ENCODE measurements at places on chromosomes 2 and 18.

DNA sequence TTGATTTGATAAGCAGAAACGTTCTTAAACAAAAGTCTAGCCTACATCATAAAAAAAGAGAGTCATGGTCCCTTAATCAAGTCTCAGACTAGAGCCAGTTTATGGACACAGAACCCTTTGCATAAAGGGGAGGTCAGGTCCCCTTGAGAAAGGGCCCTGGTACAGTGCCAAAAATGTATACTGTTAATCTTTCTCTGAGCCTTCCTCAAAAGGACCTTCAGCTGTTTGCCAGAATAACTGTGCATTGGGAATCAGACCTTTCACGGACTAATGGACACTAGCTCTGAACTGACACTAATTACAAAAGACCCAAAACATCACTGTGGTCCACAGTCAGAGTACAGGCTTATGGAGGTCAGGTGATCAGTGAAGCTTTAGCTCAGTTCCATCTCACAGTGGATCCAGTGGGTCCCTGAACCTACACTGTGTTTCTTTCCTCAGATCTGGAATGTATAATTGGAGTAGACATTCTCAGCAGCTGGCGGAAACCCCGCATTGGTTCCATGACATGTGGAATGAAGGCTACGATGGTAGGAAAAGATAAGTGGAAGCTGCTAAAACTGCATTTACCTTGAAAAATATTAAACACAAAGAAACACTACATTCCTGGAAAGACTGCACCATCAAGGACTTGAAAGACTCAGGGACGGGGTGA is 151.4 kb downstream of the TMEFF2 start:
- DNase-seq, result no peak

DNA sequence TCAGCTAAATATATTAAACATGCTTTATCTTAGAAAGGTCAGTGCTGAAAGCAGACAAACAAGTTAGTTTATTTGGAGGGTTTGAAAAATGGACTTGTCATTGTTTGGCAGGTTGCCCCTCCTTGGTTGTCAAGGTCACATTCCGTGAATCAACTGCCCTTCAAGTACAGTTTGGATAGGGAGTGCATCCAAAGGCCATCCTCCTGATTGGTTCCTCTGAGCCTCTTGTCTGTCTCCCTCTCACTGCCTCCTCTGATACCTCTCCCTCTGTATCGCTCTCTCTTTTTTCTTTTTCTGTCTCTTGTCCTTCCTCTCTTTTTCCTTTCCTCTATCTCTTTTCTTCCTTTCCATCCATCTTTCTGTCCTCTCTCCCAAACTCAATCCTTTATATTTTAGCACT is 5.4 kb downstream of the ITGAV start:
- DNase-seq, result peak; percentile 68

DNA sequence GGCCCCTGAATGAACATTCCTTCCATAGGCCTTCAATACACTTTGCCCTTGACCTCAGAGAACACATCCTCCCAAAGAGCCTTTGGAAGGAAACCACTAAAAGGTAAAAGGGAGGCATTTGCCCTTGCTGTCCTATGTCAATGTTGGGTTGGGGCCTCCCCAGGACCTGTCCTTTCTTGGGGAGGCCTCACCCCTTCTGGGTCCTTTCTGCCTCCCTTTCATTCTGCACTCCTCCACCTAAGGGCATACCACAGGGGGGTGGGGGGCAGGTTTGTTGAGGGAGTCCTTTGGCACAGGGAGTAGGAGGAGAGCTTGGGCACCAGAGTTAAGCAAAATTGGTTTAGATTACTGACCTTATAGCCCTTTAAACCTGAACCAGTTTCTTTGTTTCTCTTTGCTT is 32.5 kb upstream of the ATP6V1B1 start:
- no peak for DNase-seq

GRCh38 chr2:147288131-147288530 is 556.7 kb upstream of the ACVR2A start:
- no peak for DNase-seq

DNA sequence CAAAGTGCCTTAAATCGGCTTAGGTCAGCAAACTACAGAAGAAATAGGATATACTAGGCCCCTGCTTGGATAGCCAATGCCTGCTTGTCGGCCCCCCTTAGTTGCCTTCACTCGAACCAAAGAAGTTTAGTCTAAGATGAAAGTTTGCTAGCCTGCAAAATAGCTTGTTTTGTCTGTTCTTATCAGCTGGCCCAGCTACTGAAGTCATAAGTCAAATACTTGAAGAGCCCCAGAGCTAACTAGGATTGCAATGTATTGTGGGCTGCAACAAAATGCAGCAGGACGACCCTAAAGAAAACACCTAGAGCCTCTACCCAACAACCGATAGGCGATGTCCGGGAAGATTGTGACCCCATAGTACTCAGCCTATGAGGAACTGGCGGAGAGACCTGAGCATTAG is 183.5 kb upstream of the HS6ST1 start:
- no peak for DNase-seq
